ENCODE measurements at places on chromosomes 3 and 15.

DNA sequence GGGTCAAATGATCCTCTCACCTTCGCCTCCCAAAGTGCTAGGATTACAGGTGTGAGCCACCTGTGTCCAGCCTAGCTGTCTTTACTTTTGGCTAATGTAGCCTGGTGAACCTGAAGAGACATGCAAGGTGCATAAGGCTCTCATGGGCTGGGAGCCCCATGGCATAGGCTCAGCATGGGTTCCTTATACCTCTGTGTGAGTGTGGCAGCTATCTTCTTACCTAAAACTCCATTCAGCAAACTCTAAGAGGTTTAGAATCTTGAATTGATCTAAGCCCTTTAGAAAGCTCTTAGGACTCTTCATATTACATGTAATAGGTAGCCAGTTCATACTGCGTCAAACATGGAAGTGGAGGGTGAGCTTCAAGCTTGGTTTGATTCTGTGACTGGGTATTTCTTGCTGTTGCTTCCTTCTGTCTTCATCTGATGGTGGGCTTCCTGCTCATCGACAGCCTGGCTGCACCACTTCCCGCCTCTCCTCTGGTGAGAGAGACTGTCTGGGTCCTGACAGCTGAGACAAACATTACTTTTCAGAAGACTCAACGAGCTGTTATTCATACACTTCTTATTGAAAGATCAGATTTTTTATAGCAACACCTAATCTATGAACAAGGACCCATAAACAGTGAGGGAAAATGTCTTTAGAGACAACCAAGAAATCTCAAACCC, 19.2 kb upstream of the TKT start:
- no peak for DNase-seq

DNA sequence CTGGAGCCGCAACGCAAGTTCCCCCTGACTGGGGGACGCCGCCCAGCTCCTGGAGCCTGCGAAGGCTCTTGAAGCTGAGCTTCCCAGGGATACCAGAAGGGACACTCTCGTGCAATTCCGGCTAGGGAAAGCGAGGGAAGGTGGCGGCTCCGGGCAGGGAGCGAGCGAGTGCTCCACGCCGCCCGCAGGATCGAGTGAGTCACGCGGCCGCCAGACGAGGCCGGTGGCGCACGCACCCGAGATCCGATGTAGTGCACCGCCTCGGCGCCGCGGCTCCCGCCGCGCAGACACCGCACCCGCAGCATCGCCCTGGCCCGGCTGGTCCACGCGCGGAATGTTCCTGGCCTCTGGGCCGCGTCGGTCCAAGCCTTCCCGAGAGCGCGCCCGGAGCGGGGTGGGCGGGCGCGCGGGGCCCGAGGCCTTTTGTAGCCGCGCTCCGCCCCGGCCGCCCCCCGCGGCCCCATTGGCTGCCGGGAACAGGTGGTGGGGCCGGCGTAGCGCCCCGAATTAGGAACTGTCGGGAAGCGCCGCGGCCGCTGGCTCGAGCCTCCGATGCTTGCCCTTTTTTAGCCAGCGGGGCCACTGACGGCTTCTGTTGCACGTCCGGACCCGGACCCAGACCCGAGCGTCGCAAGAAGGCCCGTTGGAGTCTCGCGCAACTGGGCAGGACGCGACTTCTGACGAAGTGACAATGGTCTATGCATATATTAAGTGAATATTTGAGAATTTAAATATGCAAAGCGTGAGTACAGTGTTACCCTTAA, at the start of gene GATM:
Gene GATM, minus strand, starts transcription at position 396 of the 764 bp plus-strand sequence. Its CDS starts 91 bp downstream, at position 305.
- peak; percentile 74 for DNase-seq

DNA sequence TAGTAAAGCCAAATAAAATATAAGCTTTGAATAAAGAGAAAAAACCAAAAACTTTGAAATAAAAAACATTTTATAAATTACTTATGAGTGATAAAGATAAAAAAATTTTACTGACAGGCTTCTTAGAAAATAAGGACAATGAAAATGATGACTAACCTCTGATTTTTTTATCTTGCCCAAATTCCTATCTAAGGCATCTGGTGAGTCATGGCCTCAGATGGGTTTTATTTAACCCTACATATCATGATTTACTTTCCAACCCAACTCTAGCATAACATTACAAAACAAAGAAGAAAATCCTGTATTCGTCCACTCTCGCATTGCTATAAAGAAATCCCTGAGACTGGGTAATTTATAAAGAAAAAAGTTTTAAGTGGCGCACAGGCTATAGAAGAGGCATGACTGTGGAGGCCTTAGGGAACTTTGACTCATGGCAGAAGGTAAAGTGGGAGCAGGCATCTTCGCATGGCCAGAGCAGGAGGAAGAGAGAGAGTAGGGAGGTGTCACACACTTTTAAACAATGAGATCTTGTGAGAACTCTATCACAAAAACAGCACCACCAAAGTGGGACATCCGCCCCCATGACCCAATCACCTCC, 152.1 kb downstream of the NEK10 start:
- DNase-seq, result no peak

- DNase-seq, result no peak
These were observed 173.3 kb upstream of the ICE2 start for GRCh38 chr15:60652245-60652644.

DNA sequence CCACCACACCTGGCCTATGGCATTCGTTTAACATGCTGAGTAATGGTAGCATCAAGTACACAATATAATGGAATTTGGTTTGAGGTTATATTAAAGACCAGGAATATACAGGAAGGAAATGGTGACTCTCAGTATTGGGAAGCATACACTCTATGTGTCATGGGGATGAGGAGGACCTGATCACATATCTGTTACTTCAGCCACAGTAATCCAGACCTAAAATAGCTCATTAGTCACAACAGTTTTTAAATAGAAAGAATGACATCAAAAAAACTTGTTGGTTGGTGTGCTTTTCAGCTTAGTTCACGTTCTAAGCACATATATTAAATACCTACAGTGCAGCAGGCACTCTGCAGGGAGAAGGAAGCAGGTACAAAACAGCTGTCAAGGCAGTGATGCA, 52.5 kb upstream of the ATP2C1 start:
- no peak for DNase-seq

- no peak for DNase-seq
These were observed 13.1 kb downstream of the ROBO2 start for GRCh38 chr3:77052733-77053670.

DNA sequence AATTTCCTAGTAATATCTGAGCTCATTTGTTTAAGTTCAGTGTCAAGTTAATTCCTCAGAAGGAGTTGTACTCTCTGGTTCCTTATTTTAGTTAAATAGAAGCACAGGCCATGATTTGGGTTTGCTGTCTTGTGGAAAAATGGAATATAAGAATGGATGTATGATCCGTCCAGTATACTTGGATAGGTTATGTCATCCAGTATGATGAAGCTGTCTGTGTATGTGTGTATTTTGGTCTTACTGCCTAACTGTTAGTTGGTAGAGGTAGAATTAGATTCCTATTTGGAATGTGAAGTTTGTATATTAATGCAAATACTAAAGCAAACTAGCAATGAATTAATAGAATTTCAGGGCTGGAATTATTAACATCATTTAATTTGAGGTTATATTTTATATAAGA, 7.9 kb downstream of the KBTBD8 start:
- no peak for DNase-seq

GRCh38 chr3:129101370-129102138, 20.1 kb downstream of the RAB43 start:
- DNase-seq, result no peak

DNA sequence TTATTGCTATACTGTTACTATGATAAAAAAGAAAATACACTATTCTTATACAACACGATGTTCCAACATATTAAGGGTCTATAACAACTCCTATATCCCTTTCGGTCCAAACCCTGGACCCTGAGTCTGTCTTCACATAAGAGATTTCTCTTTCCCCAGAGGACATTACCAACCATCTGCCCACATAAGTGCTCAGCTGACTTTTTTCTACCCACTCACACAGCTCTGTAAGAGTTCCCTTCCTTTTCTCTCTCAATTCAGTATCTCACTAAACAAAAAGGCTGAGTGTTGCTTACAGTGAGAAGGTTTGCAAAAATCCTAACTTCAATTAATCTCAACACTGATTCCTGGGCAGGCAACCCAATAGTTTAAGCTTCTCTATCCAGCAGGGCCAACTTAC, 30.5 kb downstream of the ITGB5 start:
- DNase-seq, result no peak

DNA sequence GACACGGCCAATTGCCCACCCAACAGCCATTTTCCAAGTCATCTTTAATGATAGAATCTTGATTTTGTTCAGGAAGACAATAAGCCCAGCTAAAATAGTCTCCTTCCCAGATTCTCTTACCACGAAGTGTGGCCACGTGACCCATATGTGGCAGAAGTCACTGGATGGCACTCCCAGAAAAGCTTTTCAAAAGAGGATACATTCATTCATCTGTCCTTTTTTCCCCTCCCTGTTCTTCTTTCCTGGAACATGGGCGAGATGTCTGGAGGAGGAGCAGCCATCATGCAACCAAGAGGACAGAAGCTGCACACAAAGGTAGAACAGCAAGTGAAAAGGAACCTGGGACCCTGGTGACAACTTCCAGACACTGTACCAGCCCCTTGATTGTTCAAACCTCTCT, 174.7 kb downstream of the UACA start:
- DNase-seq, result peak; percentile 26
